Activated naive CD4-positive, alpha-beta T cell treated with anti-CD3 and anti-CD28 coated beads, Interleukin-2, amount 50 U/mL, for 72 hours (primary cell): ENCODE measurements at places on chromosomes 16 and 17. TPM values are rescaled to one million over a fixed set of nuclear protein-coding genes. Genes with fewer than 3 reads are reported as not detected.
A peak's percentile ranks its signal among the peaks of the same experiment; 100 is the strongest.

The PDIA2 gene
- total RNA-seq = not detected

The KRTAP9-4 gene
- not detected for total RNA-seq

The MXRA7 gene
- total RNA-seq = 4.8 TPM

The IGF2BP1 gene
- 0.49 TPM for total RNA-seq

The HOXB7 gene
- not detected for total RNA-seq

The KRTAP2-2 gene
- total RNA-seq = not detected

The ARHGAP23 gene
- 1.3 TPM for total RNA-seq

The MYOCD gene
- total RNA-seq = not detected

GRCh38 chr17:22145605-22146178, 453.4 kb downstream of the KCNJ18 start:
- DNase-seq = no peak

DNA sequence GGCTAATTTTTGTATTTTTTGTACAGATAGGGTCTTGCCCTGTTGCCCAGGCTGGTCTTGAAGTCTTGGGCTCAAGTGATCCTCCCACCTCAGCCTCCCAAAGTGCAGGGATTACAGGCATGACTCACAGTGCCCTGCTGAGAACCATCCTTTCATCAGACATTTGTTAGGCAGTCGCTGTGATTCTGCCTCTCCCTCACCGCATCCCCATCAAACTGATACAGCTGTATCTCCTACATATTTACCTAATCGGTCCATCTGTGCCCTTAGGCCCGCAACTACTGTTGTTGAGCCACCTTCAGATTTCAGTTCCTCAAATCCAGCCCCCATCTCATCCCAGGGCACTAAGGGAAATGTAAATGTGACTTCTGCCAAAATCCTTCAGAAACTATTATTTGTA, 2.0 kb upstream of the SLC43A2 start:
- no peak for DNase-seq

DNA sequence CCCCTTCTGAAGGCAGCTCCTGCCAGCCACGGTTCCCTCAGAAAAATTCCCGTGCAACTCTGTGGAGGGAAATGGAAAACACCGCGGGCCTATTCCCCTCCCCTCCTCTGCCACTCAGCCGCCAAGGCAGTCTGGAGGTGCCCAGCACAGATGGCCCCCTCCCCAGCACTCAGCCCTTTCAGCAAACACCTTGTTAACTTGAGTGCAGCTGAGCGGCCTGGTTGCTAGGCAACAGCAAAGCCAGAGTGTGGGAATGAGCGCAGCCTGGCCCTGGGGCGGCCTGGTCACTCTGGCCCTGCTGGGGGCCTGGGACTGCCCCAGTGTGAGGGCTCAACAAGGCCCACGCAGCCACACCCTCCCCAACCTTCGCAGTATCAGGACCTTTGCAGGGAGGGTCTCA, 32.8 kb downstream of the CACNA1G start:
- no peak for DNase-seq

DNA sequence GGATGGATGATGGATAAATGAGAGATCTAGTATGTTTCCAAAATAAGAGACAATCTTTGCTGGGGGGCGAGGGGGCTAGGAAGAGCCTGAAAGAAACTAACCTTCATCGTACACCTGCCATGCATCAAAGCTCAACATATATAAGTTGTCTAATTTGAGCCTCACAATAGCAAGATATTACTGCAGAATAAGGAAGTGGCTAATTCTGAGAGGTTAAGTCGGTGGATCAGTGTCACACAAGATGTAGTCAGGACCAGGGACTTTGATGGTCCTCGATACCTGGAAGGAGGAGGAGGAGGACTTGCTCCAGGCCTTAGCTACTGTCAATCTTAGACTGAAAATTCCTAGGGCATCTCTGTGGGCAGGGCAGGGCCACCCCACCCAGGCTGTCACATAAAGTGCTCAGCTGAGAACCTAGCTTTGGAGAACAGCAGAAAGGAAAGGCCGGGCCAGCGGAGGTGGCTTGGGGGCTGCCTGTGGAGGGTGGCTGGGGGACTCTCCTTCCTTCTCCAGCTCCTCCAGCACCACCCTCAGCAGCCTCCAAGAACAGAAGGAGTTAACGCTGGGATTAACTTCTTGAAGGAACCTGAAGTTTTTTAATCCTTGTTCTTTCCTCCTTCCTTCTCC, 460 bp upstream of the SLC13A2 start:
- DNase-seq = no peak

DNA sequence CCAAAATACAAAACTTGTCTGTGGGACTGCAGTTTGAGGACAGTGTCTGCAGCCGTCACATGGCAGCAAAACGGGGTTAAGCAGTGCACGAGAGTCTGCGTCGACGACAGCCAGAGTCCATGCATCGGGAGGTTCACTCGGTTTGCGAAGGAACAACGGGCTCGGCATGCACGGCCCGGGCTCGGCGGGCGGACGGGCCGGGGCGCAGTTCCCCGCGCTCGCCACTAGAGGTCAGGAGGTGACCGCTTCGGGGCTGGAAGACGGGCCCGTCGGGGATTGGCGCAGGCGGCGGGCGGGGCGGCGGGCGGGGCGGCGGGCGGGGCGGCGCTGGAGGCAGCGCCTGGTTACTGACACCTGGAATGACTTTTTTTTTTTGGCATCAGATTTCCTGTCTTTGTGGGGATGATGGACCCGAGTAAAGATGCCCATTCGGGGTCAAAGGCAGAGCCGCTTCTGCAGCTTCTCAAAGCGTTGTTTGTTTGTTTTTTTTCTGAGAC, 6.5 kb downstream of the SCGB1C2 start:
- peak; percentile 97 for DNase-seq

- no peak for DNase-seq
Measured at GRCh38 chr16:77424871-77425604, 9.8 kb downstream of the ADAMTS18 start.

GRCh38 chr16:49519008-49519656, 145.5 kb downstream of the C16orf78 start:
- DNase-seq = no peak

DNA sequence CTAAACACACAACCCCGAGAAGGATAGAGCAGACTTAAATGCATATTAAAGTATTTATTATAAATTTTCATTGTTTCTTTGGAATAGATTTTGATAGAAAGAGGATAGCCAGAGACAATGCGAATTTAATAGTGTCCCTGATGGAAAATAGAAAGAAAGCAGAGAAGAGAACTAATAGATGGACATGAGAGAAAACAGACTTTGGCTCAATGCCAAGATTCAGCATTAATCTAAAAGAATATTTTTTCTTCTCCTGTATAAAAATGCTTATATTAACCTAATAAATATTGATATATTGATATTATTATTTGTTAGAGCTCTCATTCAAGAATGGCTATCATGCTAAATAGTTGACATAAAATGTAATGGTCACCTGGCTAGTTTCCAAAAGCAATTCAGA, 173.4 kb downstream of the KIF2B start:
- DNase-seq = no peak

- DNase-seq = no peak
Measured at GRCh38 chr16:27204312-27204915, 1.1 kb downstream of the KDM8 start.

DNA sequence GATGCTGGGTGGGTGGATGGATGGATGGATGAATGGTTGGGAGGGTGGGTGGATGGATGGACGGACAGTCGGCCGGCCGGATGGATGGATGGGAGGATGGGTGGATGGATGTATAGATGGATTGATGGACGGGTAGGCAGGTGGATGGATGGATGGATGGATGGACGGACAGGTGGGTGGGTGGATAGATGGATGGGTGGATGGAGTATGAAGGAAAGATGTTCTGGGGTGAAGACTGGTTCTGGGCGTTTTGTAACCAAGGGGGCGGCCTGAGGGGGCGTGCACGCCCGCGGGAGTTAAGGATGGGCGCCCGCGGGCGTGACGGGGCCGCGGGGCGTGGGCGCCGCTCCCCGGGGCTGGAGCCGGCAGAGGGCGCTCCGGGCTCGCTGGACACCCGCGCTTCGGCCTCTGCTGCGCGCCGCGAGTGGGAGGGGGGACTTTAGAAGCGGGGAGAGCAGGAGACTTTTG, at the start of gene NECAB2:
Gene NECAB2 (plus strand): TSS at position 407 of the 468 bp plus-strand sequence. CDS start 405 bp downstream, outside the sequence.
- no peak for DNase-seq

DNA sequence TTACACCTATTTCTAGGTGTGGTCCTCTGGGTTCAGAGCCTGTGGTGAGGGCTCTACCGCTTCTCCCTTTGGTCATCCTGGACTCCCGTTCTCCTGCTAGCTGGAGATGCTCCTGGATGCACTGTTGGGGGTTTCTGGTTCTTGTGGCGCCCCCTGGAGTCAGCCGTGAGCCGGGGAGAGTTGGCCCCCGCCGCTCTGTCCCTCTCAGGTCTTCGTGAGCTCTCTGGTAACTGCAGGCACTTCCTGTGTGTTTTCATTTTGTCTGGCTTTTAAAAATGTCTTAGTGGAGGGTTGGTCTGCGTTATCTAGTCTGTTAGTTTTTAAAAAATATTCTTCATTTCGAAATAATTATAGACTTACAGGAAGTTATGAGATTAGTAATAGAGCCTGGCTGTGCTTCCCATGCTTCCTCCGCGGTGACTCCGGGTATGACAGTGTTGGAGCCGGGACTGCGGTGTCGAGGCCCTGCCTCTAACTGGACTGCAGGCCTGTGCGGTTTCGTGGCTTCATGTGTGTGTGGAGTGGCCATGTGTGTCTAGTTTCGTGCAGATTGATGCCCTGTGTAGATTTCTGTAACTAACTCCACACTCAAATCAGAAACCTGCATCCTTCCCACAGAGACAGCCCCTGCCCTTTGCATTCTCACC, 78.0 kb upstream of the ZNF750 start:
- peak; percentile 48 for DNase-seq

DNA sequence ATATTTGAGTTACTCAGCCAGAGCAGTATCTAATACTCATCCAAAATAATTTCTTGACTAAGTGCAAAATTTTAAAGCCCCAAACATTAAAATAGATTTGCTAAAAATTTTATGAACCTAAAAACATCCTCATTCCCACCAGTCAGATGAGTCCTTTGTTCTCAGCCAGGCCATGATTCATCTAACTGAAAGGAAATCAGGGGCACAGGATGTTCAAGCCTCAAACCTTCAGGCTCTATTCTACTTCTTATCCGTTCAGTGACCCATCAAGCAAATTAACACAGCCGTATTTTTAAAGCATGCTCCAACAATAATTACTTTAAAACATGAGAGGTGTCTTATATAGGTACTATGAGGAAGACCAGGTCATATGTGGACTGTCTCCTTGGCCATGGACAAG, 176.5 kb upstream of the MON1B start:
- no peak for DNase-seq

DNA sequence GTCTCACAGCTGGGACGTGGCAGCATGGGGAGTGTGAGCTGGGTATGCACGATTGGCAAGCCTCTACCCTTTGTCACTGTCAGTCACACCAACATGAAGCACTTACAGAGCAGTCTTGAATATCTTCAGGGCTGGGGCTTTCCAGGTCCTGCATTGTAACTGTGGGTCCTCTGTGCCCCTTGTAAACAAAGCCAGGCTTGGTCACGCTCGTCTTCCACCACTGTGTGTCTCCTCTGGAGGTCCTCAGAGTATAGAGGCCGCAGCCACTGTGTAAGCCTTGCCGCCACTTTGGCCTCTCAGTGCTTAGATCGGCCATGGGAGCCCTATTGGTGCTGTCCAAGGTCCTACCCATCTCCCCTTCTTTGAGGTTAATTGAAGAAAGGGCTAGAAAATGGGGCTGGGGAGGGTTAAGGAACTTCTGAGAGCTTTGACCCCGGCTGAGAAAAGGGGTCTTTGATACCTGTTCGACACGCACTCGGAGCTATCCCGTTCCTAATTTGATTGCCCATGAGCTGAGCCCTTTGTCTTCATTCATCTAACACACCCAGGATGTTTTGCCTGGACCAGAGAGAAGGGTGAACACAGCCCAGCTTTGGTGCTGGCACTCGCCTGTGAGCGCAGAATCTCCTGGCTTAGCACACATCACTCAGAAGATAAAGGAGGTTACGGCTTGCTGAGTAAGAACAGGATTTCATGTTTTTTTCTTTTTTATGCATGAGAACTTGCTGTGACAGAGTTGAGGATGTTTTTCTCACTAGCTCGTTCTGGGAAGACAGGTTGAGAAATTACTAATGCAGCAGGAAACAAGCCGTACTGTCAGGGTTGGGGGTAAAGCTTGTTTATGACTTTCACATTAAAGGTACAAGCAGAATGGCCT, 267.9 kb downstream of the CPPED1 start:
- DNase-seq = peak; percentile 67

DNA sequence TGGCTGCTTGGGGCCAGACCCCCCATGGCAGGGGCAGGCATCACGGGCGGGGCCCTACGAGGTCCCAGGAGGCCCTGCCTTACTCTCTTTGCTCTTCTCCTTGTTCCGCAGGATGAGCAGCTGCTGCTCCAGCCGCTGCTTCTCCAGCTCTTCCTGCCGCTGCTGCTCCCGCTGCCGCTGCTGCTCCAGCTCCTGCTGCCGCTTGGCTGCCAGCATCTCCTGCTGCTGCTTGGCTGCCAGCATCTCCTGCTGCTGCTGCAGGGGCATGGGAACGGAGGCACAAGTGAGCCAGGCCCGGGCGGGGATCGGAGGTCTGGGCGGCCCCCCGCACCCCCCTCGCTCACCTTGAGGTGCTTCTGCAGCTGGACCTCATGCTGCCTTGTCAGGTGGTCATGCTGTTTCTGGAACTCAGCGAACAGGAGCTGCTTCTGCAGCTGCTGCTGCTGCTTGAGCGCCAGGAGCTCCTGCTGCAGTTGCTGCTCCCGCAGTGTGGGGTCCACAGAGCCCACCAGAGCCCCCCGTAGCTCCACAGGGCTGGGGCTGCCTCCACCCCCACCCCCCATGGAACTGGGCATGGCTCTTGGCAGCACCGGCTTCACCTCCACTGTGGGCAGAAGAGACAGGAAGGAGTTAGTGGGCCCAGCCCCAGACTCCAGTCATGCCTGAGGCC, 22.8 kb downstream of the G6PC3 start:
- DNase-seq = no peak

DNA sequence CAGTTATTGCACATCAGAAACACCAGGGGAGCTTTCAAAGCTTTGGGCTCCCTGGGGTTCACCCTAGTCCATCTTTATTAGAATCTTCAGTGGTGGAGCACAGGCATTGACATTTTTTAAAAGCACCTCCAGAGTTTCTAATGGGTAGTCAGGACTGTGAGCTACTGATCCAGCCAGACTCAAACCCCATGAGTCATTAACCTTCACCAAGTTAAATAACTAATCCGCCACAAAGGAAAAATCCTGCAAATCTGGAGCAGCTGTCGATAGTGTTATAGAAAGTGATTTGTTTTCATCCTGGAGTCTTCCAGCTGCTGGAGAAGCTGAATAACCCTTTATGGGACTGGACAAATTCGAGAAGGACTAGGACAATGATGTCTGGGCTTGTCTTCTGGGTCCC, 93.2 kb upstream of the PIRT start:
- no peak for DNase-seq

- no peak for DNase-seq
Measured at GRCh38 chr16:24920568-24920967, 74.8 kb downstream of the SLC5A11 start.
